ENCODE measurements at places on chromosomes 16 and 17.

GRCh38 chr16:54121539-54122295 lies 164.9 kb downstream of the IRX3 start:
- no peak for DNase-seq

GRCh38 chr17:44914698-44915271 lies 515 bp downstream of the GFAP start:
- DNase-seq: no peak

DNA sequence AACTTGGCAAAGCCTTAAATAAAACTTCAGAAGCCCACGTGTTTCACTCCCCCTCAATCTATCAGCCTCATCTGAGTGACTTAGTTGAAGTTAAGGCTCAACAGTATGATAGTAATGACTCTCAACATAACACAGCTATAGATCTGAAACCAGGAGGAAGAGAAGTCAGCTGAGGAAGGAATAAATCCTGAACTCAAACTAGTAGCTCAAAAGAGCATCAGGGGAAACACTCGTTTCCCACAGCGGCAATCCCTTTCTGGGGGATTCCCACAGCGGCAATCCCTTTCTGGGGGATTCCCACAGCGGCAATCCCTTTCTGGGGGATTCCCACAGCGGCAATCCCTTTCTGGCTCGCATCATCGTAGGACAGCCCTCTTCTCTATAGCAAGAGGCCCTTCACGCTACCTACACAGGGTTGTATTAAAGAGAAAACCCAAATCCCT lies 56.8 kb downstream of the ZZEF1 start:
- DNase-seq: no peak

GRCh38 chr16:62639890-62640289 lies 603.7 kb upstream of the CDH8 start:
- no peak for DNase-seq

- no peak for DNase-seq
Observed at GRCh38 chr16:15460601-15461000, 26.2 kb downstream of the BMERB1 start.

- DNase-seq: no peak
Observed at GRCh38 chr17:2449486-2449885, 48.6 kb upstream of the MNT start.

DNA sequence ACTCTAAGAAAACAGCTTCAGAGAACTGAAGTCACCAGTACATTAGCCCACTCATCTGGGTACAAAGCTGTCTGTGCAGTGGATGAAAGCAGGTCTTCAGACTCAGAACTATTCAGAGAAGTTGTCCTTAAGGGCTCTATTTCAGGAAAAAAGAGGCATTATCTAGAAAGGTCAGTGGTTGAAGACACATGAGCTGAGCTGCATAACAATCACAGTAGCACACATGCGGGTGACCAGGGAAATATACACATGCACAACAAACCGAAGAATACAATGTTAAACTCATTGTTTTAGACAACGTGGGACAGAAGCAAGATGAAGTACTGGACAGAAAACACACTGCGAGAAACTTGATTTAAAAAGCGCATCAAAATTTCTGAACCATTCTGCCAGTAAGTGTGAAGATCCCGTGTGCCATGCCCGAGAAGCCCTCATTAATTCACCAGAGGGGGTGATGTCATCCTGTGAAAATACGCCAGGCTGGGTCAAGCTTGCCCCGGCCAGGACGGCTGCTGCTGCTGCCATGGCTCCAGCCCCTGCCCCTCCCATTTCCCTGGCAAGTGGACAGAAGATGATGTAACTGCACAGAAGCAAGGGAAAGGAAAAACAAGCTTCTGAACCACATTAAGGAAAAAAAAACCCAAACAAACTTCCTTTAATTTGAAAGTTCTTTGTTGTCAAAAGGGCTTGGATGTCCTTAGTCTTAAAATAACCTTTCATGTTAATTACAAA lies 10.1 kb downstream of the DYNC1LI2 start:
- peak; percentile 83 for DNase-seq

All from amygdala (tissue), 56 donors.